Stimulated activated CD8-positive, alpha-beta memory T cell treated with anti-CD3 and anti-CD28 coated beads, Interleukin-4, amount 100 ng/mL, for 24 hours (primary cell): ENCODE measurements at places on chromosomes 2 and 18.

DNA sequence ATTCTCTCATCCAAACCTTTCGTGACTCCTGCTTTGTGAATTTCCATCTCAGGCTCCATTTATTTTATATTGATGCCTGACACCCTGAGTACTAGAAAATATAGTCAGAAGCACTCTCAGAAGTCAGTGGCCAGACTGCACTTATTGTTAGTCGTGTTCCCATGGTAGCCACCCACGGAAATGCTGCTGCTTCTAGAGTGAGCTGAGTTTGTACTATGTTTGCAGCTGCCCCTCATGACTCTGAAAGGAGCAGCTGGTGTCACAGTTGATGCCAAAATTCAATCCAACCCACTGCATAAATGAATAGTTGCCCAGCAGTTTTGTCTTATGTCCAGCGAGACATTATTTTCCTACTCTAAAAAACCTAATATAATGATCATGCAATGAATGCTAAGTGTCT is 265.2 kb upstream of the SPHKAP start:
- no peak for DNase-seq

DNA sequence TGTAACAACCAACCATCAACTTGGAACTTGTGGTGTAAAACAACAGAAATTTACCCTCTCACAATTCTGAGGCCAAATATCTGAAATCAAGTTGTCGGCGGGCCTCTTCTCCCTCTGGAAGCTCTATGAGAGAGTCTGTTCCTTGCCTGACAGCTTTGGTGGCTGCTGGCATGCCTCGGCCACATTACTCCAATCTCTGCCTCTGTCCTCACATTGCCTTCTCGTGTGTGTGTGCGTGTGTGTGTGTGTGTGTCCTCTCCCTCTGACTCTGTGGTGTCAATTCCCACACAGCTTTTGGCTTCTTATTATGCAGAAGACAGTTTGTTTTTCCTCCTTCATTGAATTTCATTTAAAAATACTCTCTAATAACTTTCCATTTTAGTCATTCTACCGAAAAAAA is 50.4 kb downstream of the ZDBF2 start:
- no peak for DNase-seq

- no peak for DNase-seq
These were observed 382.1 kb downstream of the ZEB2 start for GRCh38 chr2:144137705-144138428.

DNA sequence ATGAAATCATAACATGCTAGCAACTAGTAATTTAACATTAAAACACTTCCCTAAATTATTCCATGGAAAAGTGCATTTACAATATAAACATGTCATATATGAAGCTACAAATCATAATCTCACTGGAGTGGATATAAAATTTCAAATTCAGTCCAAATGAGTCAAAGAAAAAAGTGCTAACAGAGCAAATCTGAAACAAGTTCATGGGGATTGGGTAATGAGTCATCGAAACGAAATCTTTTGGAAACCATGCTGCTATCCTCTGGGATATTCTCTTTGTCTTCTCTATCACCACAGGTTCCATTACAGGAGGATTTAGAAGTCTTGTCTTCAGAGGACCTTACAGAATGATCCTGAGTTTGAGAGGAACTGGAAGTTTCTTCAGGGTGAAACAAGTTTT is 34.1 kb downstream of the STK17B start:
- no peak for DNase-seq

DNA sequence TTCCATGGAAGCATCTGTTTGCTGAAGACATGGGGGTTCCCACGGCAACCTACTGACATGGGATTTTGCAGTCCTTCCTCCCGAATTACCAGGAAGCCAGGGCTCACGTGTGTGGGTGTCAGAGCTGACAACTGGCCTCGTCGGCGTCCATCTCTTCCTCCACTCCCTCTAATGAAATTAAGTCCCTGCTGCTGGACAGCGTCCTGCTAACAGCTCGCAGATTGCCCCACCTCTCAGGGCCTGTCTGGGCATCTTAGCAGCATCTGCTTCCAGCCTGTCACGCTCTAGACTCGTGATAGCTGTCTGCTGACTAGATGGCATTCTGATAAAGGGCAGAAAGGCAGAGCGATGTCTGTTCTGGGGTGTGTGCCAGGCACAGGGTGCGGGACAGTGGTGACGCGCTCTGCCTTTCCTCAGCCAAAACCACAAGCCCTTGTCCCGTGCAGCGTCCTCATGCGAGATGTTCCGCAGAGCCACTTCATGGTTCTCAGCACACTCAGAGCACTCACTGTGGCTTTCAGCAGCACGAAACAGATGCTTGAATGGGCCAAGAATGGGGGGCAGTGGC is 161.1 kb downstream of the ARL4C start:
- peak; percentile 13 for DNase-seq

GRCh38 chr2:240985881-240986786 is 12.3 kb upstream of the SNED1 start:
- DNase-seq: no peak

DNA sequence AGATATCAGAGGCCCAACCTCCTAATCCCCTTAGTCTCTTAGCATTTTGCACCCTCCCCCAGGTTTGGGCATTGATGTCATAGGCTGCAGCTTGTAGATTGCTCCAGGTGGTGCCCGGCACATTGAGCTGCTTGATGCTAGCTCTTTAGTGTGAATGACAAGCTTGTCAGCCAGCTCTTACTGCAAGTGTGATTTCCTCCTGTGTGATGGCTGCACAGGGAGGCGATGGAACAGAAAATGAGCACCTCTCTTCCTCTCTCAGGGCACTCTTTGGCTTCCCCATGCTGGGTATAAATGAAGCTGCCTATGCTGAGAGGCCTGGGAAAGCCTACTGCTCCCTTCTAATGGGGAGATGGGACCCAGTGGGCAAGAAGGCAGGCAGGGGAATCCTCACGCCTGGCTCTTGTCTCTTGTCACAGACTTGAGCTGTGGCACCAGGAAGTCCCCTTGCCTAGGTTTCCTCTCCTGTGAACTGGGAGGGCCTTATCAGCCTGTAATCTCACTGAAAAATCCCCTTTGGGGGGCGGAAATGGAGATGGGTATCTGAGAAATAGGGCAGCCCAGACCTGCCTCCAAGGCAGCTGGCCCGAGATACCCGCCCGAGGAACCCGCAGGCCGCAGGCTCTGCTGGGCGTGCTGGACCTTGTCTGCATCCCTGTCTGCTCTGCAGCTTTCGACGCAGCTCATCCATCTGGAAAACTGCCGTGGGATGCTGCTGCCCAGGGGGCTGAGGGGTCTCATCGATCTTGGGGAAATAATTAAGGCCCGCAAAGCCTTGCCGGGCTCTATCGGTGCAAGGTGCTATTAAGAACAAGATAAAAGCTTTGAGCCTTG is 163.5 kb upstream of the CXCR4 start:
- peak; percentile 16 for DNase-seq

DNA sequence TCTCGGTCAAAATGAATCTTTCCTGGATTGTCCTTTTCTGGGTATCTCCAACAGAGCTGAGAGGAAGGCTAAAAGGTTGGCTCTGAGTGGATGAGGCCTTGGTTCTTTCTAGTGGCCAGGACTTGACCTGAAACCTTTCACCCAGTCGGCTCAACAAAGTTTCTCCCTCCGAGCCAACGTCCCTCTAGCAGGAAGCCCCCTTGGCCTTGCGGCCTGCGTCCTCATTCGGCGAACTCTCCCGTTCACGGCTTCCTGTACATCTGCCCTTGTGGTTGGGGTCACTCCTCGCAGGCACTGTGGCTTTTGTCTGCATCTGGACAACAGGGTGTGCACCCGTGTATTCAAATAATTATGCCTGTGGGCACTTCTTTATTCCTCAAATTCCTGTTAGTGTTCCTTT is 9.4 kb upstream of the SIX3 start:
- DNase-seq: no peak

GRCh38 chr2:105104208-105104731 is 66.4 kb downstream of the MRPS9 start:
- DNase-seq: no peak

DNA sequence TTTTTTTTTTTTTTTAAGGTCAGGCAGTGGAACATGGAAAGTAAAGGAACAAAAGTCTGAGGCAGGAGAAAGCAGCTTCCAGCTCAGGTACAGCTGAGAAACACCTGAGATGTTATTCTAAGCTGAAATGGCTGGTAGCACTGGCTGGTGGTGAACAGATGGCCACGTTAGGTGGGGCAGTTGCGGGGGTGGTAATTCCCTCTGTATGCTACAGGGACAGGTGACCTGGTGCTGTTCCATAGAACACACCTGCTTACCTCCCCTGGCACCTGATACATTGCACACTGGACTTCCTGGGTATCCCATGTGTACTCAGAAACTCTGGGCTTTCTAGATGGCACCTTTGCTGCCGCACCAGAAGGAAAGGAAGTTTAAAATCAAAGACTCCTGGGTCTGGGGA is 333.3 kb downstream of the SLC8A1 start:
- no peak for DNase-seq

DNA sequence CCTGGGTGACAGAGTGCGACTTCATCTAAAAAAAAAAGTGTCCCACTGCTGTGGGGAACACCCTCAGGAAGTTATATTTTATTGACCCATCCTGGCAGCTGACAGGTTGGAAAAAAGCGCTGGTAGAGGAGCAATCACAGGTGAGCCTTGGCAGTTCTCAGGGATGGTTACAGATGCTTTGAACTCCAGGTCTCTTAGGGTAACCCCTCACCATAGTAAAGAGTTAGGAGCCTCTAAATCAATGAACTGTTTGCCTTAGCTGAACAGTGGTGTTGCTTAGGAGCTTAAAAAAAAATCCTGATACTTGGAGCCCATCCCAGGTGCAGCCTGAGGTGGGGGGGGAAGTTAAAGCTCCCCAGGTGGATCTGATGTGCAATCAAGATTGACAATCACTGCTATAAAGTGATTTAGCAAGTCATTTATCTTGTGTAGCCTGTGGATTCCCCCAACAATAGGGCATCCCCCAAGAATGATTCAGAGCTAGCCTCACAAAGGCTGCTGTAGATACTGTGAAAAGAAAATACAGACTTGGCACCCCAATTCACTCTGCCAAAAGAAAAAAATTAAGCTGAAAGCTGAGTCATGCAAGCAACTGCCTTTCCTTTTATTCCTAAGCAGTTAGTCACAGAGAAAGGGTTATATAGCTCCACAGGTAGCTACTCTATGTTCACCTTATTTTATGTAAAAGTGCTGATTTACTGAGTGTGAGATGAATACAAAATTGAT is 14.8 kb downstream of the SLC16A14 start:
- DNase-seq: no peak

DNA sequence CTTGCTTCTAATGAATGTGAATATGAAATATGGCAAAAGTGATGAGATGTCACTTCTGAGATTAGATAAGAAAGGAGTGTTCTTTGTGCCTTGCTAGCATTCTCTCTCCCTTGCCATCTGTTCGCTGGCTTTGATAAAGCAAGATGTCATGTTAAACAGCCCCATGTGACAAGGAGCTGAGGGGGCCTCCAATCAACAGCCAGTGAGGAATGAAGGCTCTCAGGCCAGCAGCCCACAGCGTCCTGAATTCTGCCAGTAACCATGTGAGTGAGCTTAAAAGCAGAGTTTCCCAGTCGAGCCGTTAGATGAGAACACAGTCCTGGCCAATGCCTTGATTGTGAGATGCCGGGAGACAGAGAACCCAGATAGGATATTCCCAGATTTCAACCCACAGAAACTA is 198.8 kb downstream of the IRS1 start:
- DNase-seq: no peak

GRCh38 chr2:171794918-171795317 is 99.1 kb downstream of the SLC25A12 start:
- no peak for DNase-seq

- DNase-seq: no peak
These were observed 13.7 kb downstream of the PDCD1 start for GRCh38 chr2:241844831-241845578.

- DNase-seq: no peak
These were observed 344 bp upstream of the MRPL33 start for GRCh38 chr2:27771202-27771547.

DNA sequence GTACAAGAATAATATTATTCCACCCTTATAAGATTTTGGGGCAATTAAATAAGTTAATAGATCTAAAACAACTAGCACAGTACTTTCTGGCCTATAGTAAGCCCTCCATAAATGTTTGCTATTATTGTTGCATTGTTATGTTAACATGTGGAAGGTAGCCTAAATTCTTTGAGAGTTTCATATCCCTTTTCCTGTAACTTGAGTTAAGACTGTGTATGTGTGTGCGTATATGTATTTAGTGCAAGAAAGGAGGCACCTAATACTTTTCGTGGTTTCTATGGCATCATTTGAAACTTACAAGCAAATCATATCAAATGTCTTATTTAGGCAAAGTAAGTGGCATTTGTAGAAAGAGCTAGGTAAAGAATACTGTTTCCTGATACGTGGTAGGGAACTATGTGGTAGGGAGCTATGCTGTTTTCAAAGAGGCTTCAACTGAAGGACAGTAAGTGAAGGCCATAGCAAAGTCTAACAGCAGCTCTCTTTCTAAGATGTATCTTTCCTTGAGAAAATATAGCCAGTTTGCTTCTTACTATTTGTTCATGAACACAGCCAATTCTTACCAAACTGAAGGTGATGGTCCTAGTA is 36.8 kb upstream of the C2orf74 start:
- DNase-seq: no peak

DNA sequence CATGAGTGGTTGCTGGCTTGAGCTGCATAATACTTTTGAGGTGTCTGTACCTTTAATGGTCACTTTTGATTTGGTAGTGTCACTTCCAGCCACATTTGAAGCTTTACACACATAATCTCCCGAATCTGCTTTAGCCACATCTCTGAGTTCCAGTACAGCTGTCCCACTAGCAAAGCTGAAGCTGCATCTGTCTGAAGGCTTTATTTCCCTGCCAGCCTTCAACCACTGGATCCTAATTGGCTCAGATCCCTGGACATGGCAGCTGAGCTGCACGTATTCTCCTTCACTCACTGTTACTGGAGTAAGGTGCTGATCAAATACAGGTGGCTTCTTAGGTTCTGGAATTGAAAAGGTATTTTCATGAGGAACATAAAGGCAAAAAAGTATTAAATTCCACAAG is 99.7 kb downstream of the TTN start:
- DNase-seq: no peak

GRCh38 chr2:224520064-224520463 is 65.1 kb downstream of the CUL3 start:
- no peak for DNase-seq

DNA sequence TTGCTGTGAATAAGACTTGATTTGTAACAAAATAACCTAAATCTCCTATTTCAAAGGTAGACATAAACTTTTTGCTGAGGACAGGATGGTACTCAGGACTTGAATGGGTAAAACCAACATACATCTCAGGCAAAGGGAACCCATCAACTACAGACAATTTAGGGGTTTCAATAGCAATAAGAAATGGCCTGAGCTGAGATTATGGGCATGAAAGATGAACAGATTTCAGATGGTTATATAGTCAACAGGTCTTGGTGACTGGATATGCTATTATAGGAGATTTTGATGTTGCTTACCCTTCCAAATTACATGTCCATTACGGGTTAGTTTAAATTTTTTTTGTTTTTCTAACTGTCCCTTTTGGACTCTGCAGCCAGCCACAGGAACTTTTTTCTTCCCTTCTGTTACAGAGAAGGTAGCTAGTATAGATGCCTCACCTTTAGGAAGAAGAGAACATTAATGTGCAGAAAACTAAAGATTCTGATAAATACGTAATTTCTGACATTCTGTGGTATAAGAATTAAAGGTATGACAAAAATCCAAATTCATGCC is 4.6 kb downstream of the RPS27A start:
- DNase-seq: no peak

GRCh38 chr2:217953531-217953932 is 49.3 kb downstream of the TNS1 start:
- no peak for DNase-seq

- no peak for DNase-seq
These were observed 12.3 kb downstream of the TOGARAM2 start for GRCh38 chr2:28993206-28993960.
